ENCODE measurements at places on chromosomes 5 and 9.

DNA sequence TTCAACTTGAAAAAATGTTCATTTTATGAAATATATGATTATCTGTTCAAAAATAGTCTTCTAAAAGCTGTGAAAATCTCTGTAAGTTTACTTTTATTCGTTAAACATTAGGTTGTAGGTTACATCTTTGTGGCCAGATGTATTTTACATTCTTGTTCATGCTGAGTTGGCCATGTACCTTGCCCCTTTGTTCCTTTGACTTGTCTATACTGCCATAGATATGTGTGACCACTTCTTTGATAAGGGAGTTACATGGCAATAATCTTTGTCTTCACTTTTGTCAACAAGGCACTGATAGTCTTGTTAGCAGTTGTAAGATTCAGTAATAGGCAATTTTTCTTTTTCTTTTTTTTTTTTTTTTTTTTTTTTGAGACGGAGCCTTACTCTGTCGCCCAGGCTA lies 15.9 kb downstream of the SEC24A start:
- no peak for DNase-seq

DNA sequence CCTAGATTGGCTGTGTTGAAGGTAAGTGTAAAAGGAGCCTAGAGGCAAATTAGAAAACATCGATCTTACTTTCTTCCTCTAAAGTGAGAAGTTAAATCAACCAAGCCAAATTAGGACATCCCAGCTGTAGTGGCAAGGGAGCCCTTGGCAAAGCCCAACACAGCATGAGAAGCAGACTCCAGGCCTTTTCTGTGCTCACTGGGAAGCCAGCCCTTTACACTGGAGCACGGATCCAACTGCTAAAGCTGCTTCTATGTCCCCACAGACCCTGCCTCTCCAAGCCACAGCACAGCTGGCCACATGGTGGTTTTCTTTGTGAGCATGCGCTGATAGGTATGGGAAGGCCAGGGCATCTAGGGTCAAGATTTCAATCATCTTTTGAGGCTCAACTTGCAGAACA lies 94.1 kb downstream of the APBA1 start:
- no peak for DNase-seq

- no peak for DNase-seq
These were observed 67.0 kb downstream of the PTTG1 start for GRCh38 chr5:160488394-160489325.

DNA sequence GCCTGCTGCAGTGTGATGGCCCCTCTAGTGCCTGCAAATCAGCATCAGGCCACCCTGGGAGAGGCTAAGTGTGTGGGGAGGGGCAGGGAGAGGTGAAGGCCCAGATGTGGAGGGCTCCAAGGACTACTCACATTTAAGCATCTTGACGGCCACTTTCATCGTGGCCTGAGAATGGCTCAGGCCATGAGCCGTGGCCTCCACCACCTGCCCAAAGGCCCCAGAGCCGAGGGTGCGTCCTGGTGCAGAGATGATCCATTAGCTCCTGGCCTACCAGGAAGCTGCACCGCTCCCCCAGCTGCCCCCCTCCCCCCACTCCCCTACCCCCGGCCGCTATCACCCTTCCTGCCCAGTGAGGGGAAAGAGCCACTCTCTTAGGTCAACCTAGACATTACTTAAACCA lies 31.0 kb downstream of the PDGFRB start:
- no peak for DNase-seq

- no peak for DNase-seq
These were observed 651 bp upstream of the AK1 start for GRCh38 chr9:127878001-127878651.

GRCh38 chr5:179284751-179285631 lies 60.3 kb downstream of the ADAMTS2 start:
- DNase-seq: no peak

- no peak for DNase-seq
These were observed 169.5 kb downstream of the PTPRD start for GRCh38 chr9:10443181-10443867.

GRCh38 chr5:35136386-35136785 lies 88.6 kb upstream of the AGXT2 start:
- DNase-seq: no peak

DNA sequence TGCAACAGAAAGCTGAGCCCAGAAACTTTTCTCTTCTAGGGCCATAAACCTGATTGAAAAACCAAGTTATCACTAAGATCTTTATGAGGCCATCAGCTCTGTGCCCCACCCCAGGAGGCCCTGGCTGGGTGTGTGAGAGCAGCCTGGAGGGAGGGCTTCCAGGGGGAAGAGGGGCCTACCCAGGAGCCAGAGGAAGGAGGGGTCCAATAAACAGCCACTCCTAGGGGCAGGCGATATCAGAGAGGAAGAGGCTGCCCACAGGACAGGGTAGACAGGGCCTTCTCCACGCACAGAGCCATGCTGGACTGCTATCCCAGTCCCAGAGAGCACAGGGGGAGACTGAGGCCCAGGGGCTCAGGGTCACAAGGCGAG lies 4.5 kb upstream of the CDX1 start:
- DNase-seq: no peak

- DNase-seq: no peak
These were observed 3.3 kb upstream of the CLTA start for GRCh38 chr9:36187414-36187813.

Data from breast epithelium (tissue), 4 donors.